ENCODE measurements at places on chromosomes 7 and 10. TPM values are rescaled to one million over a fixed set of nuclear protein-coding genes. Genes with fewer than 3 reads are reported as not detected.
A peak's percentile ranks its signal among the peaks of the same experiment; 100 is the strongest.

DNA sequence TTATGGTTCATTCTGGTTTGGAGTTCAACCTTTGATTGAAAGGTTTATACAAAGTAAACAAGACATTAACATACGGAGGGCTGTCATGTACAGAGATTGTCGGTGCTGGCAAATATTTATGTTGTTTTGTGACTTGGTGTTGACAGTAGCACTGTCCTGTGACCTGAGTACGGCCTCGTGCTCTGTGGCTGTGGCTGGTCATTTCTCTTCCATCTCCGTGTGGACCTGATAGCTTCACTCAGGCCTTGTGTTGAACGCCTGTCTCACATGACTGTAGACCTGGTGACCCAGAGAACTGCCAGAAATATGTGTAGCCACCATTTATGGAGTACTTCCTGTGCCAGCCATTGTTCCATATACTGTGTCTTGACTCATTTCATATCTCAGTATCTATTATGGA, 311.6 kb downstream of the CCDC3 start:
- DNase-seq: no peak

DNA sequence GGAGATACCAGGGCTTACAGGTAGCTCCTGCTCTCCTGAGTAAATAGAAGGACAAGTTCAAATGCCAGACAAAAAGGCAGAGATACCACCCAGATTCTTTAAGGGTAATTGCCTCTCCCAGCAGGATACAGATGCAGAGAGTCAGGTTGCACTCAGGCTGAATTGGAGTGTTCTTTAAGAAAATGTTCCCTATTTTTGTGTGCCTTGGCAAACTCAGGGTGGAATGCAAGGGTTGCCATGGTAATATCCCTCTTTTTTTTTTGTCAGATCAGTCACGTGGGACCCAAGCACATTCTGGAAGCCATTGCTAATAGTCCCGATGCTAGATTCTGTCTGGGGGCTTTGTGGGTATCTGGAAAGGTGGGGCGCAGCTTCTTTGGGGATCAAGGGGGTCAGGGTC, 628.0 kb downstream of the CALN1 start:
- no peak for DNase-seq

DNA sequence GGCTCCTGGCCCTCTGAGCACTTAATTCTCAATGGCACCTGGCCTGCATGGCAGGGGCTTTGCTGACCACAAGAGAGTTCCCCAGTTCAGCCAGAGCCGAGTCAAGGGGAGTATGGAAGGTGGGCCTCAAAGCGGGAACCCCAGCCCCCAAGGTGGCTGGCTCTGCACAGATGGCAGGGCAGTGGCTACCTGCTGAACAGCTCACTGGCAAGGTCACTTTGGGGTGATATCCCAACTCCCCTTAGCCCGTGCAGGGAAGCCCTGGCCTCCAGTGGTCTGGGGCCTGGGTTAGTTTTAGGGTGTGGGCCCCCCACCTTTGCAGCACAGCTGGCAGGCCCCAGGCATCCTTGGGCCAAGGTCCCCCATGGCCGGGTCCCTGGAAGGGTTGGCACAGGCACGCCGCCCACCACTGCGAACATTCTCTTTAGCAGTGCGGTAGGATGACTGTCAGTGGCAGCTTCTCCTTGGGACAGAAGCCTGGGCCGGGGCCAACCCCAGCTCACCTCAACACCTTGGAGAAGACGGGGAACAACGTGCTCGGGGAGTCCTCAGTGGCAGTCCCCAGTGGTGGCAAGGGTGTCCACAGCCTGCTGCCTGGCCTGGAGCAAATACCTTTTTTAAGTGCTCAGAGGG, 36.8 kb downstream of the PPIF start:
- no peak for DNase-seq

DNA sequence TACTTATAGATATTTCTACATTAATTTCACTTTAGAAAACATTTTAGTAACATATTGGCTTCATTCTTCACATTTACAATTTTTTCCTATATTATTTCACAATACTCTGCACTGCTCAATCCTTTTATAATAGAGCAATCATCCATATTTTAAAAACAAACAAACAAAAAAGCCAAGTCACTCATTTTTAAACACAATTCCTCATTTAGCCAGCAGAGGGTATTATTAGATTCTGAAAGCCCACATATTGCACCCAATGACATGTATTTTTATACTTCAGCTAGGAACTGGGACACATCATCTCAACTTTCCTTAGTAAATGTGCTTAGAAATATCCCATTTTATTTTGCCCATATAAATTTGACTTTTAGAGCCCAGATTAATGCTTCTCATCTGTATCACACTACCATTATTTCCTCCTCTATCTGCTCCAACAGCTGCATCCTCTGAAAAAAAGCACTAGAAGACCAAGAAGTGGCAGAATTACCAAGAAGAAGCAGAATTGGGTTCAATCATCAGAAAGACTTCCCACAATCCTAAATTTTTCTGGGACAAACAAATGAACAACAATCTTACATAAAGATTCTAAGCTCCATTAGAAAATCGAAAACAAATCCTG, 29.5 kb downstream of the CTNNA3 start:
- DNase-seq: peak; percentile 33

GRCh38 chr10:122279725-122280141, 8.6 kb downstream of the BTBD16 start:
- DNase-seq: peak; percentile 29

GRCh38 chr10:24307696-24308485, 99.0 kb downstream of the KIAA1217 start:
- peak; percentile 6 for DNase-seq

DNA sequence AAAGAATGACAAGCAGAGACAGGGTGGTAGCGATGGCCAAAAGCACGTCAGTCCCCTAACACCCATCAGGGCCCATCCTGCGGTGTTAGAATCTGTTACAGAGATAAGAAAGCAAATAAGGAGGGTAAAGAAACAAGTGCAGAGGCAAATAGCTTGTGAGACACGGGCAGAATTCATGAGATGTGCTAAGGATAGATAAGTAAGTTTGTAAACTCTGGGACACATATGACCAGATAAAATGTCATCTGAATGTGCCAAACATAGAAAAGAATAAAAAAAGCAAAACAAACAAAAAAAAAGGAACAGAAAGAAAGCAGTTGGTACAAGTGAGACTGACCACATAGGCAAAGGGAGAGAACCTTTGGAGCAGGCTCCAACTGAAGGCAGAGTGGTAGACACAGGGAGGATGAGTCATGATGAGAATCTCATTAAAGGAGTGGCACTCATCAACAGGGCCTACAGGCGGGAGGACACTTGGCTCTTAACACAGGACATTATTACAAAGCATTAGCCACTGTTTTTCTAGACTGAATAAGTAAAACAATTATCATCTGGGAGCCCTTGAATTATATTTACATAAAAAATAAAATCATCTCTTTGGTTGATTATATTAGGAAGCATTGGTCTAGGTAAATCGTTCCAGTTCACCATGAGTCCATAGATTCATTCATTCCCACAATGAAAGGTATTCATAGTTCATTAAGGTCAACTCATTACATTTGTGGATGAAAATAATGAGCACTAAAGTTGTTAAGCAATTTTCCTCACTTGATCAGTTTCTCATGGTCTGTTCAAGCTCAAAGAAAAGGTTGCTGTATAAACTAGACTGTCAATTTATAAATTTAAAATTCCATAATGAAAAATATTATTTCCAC, 21.5 kb upstream of the EPHB6 start:
- DNase-seq: no peak

DNA sequence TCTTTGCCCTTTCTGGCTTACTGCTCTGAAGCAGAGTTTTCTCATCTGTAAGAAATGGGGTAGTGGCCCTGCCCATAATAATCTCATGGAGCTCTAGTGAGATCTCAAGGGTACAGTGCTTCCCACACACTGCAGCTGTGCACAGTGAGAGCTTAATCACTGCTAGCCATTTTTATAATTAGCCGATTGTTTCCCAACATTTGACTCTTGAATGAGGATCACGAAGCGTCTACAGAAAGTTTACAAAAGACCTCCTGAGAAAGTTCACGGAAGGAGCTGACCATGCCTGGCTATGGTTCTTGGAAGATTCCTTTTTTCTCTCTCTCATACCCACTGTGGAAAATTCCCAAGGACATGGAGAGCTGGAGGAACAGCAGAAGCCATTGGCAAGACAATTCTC, 70.4 kb downstream of the FAM171A1 start:
- DNase-seq: no peak

- peak; percentile 85 for DNase-seq
Measured at GRCh38 chr10:125027871-125028869, 86.2 kb downstream of the ZRANB1 start.

DNA sequence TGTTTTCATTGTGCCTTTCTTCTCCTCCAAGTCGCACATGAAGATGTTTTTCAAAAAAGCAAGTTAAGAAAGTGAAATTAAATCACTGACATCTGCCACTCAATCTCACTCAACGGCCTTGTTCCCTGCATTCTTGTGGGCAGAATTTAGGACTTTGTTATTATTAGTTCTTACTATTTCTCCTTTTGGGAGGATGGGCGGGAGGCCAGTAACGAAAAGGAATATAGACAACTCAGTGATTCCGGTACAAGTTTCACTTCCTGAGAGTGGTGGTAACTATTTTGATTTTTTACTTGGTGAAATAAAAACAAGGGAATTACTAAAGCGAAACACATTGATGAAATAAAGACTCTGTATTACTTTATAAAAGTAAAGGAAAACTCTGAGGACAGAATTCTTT, 231.9 kb upstream of the HABP2 start:
- no peak for DNase-seq

DNA sequence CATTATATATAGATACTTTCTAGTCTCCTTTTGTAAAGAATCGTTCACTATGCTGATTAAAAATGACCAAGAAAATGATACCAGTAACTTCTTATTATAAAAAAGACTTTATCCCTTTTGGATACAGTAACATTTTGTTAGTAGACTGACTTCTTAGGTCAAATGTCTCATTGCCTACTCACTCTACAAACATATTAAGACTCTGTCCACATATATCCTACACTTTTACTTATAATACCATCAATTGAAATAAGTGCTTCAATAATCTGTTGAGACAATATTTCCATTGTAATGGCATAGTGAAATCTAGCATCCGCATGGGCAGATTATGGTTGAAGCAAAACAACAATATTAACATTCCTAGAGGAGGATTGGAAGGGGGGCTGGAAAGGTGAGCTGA, 180.6 kb downstream of the ARL4A start:
- DNase-seq: no peak

- no peak for DNase-seq
Measured at GRCh38 chr7:150855476-150856302, 3.4 kb downstream of the AOC1 start.

GRCh38 chr7:47266131-47266706, 315.7 kb downstream of the TNS3 start:
- DNase-seq: peak; percentile 79

DNA sequence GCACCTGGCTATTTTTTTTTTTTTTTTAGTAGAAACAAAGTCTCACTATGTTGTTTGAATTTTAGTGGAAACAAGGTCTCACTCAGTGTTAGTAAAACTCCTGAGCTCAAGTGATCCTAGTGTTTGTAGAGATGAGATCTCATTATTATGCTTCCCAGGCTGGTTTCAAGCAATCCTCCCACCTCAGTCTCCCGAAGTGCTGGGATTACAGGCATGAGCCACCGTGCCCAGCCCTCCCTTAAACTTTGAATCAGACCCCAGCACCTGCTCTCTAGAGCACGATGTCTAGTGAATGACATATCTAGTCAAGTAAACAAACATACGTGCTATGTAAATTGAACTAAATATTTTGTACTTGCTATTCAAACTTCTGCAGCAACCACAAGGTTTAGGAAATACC, 105.6 kb upstream of the MYO3A start:
- no peak for DNase-seq

GRCh38 chr10:95767884-95768556, 12.1 kb downstream of the ENTPD1 start:
- DNase-seq: no peak

Gene KCNMA1
- total RNA-seq: 3.9 TPM

Gene NRP1
- total RNA-seq: 4.0 TPM

Gene AGBL3
- 0.25 TPM for total RNA-seq

Gene UBE2H
- total RNA-seq: 49.3 TPM

Gene ATRNL1
- 0.44 TPM for total RNA-seq
